ENCODE measurements at places on chromosomes 1 and 21.

DNA sequence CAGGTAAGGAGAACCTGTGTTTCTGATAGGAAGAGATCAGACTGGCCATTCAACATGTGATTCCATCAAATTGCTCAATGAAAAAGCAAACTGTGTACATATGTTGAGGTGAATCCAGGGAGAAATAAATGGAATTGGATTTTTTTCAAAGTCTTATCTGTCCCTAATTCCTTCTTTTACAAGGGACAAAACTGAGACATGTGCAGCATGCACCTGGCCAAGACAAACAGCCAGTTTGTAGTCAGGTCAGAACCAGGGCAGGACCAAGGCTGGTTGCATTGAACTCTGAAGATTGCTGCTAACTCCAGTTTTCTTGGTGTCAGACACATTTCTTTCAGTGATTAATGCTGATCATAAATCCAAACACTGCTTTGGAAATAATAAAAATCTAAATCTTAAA lies 69.6 kb upstream of the CCDC190 start:
- no peak for DNase-seq

DNA sequence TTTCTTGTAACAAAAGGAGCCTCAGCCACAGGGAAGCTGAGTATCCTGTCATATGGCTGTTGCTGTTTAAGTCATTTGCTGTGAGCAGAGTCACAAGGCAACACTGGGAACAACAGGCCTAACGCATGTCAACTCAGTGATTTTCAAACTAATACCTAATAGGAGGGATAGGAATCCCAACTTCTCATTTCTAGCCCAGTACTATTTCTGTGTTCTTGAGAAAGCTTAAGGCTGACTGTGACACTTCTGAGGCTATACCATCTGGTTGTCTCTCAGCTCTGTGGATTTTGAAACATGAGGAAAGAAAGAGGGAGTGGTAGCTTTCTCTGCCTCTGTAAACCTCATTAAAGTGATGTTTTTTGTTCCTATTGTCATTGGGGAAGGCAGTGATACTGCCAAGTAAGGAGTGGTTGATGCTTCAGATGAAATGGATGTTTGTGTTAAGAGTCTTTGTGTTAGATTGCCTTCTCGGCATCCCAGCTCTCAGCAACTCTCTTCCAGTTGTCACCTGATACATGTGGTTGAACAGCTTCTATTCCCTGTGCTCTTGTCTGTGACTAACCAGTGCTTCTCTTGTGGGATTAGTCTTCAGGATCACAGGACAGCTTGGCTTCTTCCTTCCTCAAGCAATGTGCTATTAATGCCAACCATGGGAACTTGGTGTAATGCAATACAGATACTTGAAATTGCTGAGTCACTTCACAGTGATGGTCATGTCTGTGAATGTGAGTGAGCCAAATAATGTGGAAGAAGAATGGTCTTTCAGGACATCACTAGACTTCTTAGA lies 166.8 kb upstream of the IVNS1ABP start:
- DNase-seq = peak; percentile 17

- no peak for DNase-seq
These were observed at the start of gene PTPN22 for GRCh38 chr1:113871597-113872113. PTPN22 (minus strand) TSS chr1:113871712.

GRCh38 chr1:96515430-96515829 lies 206.2 kb upstream of the PTBP2 start:
- no peak for DNase-seq

DNA sequence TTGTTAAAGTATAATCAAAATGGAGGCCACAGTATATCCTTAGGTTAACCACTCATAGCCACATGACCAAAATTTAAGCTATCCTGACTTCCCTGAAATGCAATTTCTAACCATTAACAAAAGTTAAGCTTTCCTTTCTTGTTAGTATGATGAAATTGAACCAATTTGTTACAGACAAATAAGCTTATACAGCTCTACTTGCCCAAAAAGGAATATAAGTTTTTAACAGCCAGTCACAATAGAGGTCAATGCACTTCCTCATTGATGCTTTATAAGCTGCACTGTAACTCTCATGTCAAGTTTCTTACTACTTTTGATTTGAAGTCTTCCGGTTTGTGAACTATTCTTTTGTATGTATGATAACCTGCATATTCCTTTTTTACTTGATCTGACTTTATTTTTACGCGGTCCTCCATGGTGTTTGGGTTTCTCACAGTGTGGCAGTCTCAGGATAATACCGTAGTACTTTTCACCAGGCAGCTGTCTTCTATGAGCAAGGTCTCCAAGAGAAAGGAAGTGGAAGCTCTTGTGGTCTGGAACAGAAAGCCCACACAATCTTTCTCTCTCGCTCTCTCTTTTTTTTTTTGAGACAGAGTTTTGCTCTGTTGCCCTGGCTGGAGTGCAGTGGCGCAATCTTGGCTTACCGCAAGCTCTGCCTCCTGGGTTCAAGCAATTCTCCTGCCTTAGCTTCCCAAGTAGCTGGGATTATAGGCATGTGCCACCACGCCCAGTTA lies 331.6 kb downstream of the SRGAP2C start:
- DNase-seq = no peak
